ENCODE measurements at places on chromosomes 4 and X.

DNA sequence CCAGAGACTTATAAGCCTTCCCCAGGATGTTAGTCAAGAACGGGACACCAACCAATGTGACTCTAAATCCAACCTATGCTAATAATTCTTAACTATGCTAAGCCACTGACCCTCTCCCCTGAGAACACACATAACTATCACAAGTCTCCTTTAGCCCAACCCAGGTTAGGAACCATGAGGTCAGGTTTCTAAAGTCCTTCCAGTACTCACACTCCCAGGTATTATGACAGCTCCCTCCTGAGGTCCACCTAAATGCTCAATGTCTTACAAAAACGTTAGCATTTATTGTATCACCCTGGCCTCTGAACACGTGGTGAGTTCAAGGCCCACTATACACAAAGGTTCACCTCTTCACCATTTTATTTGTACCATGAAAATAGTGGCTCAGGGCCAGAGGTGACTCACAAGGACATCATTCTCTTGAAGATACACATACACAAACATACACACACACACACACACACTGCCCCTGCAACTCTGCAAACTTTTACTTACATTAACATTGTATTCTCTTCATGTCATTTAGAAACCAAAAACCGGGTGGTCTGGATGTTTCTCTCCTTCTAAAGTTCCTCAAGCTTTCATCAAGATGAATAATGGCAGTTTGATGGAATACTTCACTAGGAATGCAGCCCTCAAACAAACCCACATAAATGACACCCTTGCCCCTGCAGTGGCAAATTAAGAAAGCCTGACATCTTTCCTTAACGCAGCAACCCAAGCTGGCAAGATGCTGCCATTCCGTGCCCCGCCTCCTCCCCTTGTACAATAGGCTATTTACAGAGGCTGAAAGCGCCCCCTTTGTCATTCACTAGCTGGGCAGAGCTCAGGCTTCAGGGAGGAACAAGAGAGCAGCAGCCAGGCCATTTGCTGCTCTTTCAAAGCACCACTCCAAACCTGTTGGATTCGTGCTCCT lies 17.7 kb downstream of the ACSL1 start:
- DNase-seq, result no peak

GRCh38 chr4:85180533-85180932 lies 214.0 kb upstream of the WDFY3 start:
- DNase-seq, result no peak

DNA sequence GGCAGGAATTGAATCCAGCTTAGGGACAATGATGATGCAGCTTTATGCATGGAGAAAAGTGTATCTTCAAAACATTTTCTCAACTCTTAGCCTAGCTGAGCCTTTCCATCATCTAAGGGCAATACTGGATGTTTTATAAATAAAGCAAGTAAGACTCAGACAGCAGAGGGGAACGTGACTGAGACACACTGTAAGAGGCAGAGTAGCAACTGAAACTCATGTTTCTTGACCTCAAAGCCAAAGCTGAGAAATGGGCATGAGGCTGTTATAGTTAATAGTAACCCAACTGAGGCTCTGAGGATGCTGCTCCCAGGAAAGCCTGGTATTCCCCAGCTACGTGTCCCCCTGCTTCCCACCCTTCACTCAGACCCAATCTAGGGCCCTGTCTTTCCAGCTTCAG lies 44.6 kb downstream of the ARHGEF9 start:
- DNase-seq, result no peak

- no peak for DNase-seq
Observed at GRCh38 chrX:48972220-48973164, 848 bp upstream of the KCND1 start.

DNA sequence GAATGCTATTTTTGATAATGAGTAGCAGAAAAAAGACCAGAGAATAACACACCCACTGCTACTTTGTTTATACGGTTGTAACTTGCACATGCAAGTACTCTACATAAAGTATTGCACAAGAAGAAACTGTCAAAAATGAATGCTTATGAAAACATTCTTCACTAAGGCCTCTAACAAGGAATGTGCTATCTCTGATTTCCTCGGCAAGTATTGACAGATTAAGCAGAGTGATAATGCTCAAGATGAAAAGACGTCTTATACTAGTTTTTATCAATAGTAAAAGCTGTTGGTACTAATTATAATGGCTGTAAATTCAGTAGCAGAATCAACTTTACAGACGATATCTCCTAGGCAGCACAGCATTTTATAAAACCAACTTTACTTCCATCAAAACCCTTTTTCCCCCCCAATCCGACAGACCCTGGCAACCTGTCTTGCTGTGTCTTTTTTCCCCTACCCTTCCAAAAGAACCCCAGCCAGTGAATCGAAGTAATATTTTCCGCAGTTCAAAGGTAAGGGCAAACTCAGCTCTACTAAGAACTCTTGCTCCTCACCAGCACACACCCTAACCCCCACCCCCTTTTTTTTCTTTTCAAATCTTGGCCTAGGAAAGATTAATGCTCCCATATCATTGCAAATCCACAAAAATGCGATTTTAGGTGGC lies 1.5 kb downstream of the FRYL start:
- DNase-seq, result no peak
